ENCODE measurements at places on chromosomes 11 and 22.

DNA sequence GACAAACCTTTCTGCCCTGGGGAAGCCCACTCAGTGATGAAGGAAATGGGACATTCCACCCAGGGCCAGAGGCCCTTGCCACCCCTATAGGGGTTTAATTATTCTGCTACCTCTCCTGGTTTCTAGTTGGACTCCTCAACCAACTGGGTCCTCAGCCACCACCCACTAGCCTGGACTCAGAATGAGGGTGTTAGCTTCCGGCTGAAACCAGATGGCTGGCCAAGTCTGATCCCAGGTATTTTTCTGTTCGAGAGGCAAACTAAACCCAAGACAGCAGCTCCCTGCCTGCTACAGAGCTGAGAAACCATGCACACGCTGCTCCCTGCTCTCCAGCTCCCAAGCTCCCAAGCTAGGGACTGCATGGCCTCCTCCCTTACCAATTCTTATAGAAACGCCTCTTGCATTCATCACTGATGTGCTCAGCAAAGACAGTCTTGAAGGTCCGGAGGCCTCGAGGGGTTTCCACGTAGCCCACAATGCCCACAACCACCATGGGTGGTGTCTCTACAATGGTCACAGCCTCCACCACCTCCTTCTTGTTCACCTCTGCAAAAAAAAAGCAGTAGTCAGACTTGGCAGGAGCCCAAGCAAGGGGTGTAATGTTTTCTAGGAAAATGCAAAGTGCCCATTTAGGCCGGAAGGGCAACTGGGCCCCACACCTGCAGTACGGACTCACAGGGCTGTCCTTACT, 2.2 kb downstream of the RPL3 start:
- no peak for DNase-seq

DNA sequence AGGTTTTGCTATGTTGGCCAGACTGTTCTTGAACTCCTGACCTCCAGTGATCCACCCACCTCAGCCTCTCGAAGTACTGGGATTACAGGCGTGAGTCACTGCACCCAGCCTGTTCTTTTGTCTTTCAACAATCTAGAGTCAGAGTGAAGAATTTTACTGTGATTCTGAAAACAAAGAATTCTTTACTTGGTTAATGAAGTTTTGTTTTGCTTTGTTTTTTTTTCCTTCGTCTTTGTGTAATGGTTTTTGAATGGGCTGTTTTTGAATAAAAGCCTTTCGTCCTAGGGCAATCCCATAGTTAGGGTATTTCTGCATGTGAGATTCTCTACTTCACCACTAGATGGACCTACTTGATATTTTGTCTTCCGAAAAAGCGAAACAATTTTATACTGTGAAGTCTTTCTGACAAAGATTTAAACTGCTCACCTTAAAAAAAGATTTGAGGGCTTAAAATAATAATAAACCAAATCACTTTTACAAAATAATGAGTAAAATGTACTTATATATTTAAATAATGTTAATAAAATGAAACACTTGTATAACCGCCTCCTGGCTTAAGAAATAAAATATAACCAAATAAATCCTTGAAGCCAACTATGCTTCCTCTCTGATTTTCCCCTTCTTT, 43.4 kb upstream of the SC5D start:
- no peak for DNase-seq

GRCh38 chr11:104036588-104036987, at the start of gene DDI1:
Gene DDI1, plus strand, starts transcription at chr11:104036640. Its CDS starts 183 bp downstream, at chr11:104036823.
- no peak for DNase-seq

- no peak for DNase-seq
Measured at GRCh38 chr11:34905666-34906065, 10.5 kb downstream of the APIP start.

GRCh38 chr11:63800921-63801320, 12.3 kb upstream of the SPINDOC start:
- no peak for DNase-seq

- peak; percentile 39 for DNase-seq
Measured at GRCh38 chr11:121696177-121696871, 243.6 kb upstream of the SORL1-AS1 start.

DNA sequence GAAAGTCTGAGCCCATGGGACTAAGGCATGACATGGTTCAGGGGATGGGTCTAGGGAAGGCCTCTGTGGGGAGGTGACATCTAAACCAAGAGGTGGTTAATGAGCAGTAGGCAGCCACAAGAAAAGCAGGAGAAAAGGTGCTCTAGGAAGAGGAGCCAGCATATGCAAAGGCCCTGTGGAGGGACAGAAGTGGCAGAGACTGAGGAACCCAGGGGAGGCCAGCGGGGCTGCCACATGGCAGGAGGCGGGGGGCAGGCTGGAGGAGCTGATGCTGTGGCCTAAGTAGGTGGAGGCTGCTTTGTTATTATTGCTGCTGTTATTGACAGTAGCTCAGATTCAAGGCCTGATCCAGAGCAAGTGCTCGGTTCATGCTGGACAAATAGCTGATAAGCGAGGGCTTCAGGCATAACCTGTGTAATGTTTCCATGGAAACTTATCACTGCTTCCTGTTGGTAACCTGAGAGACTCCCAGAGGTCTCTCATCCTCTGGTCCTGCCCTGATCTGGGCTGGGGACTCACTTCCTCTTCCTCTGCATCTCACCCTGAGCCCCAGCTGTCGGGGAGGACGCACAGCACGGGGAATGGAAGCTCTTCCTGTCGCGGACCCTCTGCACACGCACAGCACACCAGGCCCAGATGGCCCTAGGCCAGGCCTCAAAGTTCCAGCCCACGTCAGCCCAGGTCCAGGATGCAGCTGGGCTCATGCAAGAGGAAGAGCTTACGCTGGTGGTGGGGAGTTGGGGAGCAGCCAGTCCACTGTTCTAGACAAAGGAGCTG, 75.2 kb upstream of the TP53I11 start:
- DNase-seq, result peak; percentile 87

- DNase-seq, result peak; percentile 60
Measured at GRCh38 chr11:76234416-76235232, 28.3 kb upstream of the WNT11 start.

DNA sequence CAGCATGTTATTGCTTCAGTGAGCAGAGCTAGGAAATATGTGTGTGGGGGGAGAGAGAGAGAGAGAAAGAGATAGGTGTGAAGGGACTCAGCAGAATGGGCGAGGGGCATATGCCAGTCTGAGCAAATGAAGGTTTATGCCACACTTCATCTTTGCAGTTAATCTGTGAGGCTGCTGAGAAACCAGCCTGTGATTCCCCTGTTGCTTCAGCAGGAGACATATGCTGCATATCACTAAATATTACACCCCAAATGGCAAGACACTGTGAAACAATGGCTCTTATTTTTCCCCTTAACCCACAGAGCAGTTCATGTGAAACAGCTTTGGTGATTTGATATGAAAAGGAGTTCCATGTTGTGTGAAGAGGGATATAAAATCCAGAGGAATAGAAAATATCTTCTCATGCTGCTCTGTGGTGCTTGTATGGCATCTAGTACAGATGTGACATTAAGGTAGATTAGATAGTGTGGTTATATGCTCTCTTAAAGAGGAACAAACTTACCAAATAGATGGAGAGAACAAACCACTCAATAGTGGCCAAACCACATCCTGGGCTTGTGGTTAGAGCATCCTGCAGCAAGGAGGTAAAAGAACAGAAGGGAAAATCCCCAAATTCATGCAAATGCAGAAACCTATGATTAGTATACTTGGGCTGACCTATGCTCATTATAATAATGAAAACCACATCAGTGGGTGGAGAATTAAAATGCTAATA, 864.2 kb downstream of the FAM181B start:
- DNase-seq, result no peak

DNA sequence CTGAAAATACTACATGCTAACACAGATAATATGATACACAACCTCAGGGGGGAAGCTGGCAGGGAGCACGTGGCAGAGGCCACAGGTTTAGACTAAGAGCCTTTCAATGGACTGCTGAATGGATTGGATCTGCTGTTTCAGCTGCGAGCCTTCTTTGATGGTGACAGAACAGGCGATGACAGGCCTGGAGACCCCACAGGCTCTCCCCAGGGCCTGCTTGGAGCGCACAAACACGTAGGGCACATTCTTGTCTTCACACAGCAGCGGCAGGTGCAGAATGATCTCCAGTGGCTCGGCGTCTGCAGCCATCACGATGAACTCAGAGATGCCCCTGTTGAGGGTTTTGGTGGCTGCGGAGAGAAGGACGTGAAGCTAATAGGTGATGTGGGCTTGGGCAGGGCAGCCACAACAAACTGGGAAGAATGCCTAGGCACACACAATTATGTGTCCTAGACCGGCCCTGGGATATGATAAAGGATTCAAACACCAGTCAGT, 13.8 kb downstream of the SNU13 start:
- DNase-seq, result no peak

- DNase-seq, result no peak
Measured at GRCh38 chr11:45796461-45796861, 8.5 kb upstream of the SLC35C1 start.

- DNase-seq, result no peak
Measured at GRCh38 chr22:44721213-44721612, 19.2 kb downstream of the PRR5 start.

- DNase-seq, result no peak
Measured at GRCh38 chr11:47553406-47553743, 443 bp upstream of the CELF1 start.

GRCh38 chr11:69394234-69394868, 87.1 kb upstream of the LINC01488 start:
- peak; percentile 41 for DNase-seq

- DNase-seq, result no peak
Measured at GRCh38 chr11:68163691-68164090, 42.5 kb upstream of the CHKA start.

DNA sequence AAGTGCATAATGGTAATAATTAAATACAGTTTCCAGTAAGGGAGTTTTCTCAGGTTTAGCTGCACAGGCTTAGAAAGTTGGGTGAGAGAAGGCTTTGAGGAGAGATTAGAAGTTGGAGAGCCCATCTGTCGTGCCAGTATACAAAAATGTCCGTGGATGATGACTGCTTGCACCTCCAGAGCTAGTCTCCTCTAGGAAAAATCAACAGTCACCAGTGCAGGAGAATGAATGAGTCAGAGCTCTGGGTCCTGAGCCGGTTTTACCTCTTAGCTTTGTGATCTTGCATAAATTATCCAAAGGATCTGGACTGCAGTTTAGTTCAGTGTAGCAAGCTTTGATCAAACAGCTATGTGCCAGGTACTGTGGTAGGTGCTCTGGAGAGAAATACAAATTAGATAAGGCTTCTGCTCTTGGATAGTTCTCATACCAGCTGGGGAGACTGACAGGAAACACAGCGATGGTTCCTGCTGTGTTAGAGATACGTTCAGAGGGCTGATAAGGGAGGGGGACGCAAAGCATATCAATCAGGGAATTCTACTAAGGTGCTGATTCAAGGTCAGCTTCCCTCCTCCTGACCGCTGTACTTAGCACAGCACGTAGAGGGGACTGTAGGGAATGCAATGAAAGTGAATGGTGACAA, 125.9 kb downstream of the TEAD1 start:
- no peak for DNase-seq

- no peak for DNase-seq
Measured at GRCh38 chr11:122107045-122107444, 9.0 kb downstream of the BLID start.

DNA sequence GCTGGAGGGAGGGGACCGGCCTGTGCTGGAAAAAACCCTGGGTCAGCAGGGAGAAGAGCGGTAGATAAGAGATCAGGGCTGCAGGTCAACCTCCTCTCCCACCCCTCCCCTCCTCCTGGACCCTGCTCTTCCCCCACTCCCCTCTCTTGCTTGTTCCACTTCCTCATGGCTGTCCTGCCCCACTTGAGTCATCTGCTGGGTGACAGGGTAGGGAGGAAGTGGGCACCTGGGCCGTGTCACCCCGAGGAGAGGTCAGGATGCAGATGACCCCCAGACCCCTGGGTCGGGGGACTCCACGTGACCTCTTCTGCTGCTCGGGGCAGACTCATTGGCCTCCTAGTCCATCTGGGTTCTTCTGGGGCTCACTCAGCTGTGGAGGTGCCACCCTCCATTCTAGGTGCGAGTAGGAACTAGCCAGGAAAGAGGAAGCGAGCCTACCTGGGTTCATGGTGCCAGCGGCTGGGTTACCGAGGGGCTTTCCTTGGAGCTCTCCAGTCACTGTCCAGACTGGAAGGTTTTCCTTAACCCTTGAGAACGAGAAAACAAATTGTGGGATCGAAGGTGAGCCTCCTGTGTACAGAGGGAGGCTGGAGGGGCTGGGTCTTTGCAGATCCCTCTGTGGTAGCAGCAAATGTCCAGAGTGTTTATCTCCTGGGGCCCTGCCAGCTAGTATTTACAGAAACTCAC, 6.5 kb downstream of the APOL2 start:
- no peak for DNase-seq

GRCh38 chr11:68828957-68829356, 12.8 kb downstream of the CPT1A start:
- DNase-seq, result no peak

DNA sequence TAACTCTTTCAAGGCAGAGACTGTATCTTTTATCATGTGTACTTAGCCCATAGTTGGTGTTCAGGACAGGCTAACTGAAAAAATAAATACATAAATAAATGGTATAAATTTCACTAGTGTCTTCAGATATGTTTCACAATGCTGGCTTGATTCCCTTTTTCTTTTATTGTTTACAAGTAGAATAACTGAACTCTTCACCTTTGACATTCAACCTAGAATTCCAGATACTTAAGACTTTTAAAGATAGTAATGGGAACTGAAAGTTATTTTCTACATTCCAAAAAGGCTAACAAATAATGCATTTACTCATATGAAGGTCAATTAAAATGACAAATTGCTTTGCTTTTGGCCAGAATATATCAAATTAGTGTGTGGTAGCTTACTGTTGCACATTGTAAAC, 411.3 kb upstream of the TENM4 start:
- no peak for DNase-seq

GRCh38 chr22:50339945-50340879, 2.9 kb upstream of the PPP6R2 start:
- no peak for DNase-seq

GRCh38 chr11:11446564-11446963, 93.5 kb upstream of the CSNK2A3 start:
- no peak for DNase-seq

DNA sequence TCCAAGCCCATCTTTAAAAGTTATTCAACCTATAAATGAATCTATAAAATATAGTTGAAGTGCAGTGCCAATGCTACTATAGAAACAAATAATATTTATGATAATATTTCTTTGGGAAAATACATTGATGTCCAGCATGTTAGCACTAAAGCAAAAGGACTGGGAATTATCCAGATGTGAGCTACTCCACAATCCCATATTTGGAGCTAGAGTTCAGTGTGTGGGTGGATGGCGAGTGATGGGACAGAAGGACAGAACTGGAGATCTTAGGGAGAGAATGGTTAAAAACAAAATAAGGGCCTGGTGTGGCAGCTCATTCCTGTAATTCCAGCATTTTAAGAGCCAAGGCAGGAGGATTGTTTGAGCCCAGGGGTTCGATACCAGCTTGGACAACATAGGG, 216.8 kb downstream of the TMEM135 start:
- no peak for DNase-seq

All from heart left ventricle (tissue), 16 donors.